ENCODE measurements at places on chromosomes 2 and 18.
A peak's percentile ranks its signal among the peaks of the same experiment; 100 is the strongest.

DNA sequence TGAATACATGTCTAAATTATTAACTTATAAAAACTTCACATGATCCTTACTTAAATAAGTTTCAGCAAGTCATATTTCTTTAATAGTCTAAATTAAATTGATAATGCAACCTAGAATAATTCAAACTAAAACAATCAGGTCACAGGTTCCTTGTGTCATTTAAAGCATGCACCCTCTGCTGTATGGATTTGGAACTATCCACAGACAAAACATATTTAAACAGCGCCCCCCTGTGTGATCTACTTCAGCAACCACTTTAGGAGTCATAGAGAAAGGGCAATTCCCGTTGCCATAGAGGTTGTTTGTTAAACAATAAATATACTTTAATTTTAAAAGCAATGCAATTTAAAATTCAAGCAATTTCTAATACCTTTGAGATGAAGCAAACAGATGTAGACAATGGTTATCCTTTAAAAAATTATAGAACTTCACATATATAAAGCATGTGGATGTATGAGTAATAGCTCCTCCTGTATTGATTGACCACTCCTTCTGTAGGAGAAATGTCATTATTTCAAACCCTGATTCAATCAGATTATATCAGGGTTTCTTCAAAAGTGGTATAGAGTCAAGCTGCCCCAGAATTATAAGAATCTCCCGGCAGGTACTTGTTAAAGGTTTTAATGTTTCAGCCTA, 21.2 kb downstream of the GRB14 start:
- no peak for ATAC-seq

DNA sequence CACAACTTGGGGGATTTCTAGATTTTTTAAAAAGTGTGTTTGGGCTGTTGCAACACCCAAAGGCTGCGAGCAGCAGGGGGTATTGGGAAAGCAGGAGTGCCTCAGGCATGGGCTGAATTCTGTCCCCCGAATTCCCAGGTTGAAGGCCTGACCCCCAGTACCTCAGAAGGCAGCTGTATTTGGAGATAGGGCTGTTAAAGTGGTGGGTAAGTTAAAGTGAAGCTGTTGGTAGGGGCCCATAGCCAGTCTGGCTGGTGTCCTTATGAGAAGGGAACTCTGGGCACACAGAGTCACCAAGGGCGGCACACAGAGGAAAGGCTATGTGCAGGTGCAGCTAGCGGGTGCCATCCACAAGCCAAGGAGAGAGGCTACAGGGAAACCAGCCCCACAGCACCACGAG, 717.4 kb downstream of the GALR1 start:
- ATAC-seq: no peak

DNA sequence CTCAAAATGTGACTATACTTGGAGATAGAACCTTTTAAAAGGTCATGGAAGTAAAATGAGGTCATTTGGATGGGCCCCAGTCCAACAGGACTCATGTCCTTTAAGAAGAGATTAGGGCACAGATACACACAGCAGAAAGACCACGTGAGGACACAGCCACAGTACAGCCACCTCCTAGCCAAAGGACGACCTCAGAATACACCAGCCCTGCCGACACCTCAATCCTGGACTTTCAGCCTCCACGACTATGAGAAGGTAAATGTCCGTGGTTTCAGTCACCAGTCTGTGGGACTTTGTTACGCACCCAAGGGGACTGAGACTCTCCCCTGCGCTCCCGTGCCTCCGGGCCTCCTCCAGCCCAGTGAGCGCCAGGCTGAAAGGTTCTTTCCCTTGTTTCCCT, 30.2 kb upstream of the HPCAL1 start:
- ATAC-seq: no peak

- ATAC-seq: peak; percentile 24
Measured at GRCh38 chr2:196530910-196531309, 108.6 kb upstream of the CCDC150 start.

GRCh38 chr2:15614545-15615300, 23.1 kb downstream of the DDX1 start:
- no peak for ATAC-seq

- ATAC-seq: no peak
Measured at GRCh38 chr2:151973901-151974199, 125.0 kb downstream of the CACNB4 start.
